Osteoblast (primary cell): ENCODE measurements at places on chromosomes 3 and 15. TPM values are rescaled to one million over a fixed set of nuclear protein-coding genes. Genes with fewer than 3 reads are reported as not detected.

EXD1 gene
- total RNA-seq, result not detected in 2 replicates

- no peak for DNase-seq
Observed at GRCh38 chr3:122506450-122506849, 8.3 kb downstream of the KPNA1 start.

ALDH1L1 gene
- total RNA-seq, result under 0.01 TPM in 1 of 2 replicates, not detected in the other

GADL1 gene
- total RNA-seq, result not detected in 2 replicates

GRCh38 chr3:186783731-186784515 lies 546 bp downstream of the EIF4A2 start:
- DNase-seq, result peak; percentile 95

DNA sequence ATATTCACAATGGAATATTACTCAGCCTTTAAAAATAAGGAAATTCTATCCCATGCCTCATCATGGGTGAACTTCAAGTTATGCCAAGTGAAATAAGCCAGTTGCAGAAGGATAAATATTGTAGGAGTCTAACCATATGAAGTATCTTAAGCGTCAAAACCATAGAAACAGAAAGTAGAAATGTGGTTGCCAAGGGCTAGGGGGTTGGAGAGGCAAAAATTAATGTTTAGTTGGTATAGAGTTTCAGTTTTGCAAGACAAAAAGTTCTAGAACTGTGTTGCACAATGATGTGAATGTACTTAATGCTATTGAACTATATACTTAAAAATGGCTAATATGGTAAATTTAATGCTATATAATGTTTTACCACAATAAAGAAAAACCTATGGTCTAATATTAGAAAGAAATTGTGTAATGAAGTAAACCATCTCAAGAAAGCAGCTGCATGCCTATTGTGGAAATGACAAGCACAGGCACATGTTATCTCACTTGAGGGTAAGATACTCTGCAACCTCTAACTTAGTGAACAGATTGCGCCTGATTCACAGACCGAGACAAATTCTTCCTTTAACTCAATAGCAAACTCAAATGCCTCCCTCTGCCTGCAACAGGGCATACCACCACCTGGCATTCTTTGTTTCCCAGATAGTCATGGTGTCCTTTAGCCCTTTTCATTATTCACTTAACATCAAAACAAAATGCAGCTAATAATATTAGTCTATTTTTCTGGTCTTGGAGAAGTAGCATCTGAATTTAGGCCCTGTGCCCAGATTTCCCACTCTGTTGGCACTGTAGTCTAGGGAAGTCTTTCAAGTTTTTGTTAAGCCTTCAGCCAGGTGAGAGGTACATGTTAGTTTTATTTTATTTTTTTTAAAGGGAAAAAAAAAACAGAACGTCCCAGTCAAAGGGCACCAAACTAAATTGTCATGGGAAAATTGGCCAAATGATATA lies 80.2 kb upstream of the ACP3 start:
- no peak for DNase-seq

GRCh38 chr3:159803459-159803858 lies 185.2 kb upstream of the IL12A start:
- DNase-seq, result no peak

DNA sequence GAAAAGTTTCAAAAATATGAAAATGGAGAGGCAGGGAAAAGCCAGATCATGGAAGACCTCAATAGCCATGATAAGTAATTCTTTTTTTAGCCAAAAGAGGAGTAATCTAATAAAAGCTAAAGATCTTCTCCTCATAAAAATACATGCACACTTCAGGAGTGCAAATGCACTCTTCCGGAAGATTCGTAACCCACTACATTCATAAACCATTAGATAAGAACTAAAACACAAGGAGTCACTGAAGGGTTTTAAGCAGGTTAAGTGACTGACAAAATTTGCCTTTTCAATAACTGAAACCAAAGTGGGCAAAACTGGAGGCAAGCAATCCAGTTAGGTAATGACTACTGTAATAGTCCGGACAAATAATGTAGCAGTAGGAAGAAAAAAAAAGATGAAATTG lies 46.0 kb downstream of the UBE3A start:
- DNase-seq, result no peak

SCAPER gene
- total RNA-seq, result 8.3 and 10.6 TPM in 2 replicates

- no peak for DNase-seq
Observed at GRCh38 chr3:13963137-13963886, 83.4 kb upstream of the WNT7A start.

SLC12A1 gene
- not detected in 2 replicates for total RNA-seq

EXOSC7 gene
- 25.0 and 31.8 TPM in 2 replicates for total RNA-seq

GRCh38 chr3:45988804-45989203 lies 6.8 kb downstream of the FYCO1 start:
- peak; percentile 97 for DNase-seq

DNA sequence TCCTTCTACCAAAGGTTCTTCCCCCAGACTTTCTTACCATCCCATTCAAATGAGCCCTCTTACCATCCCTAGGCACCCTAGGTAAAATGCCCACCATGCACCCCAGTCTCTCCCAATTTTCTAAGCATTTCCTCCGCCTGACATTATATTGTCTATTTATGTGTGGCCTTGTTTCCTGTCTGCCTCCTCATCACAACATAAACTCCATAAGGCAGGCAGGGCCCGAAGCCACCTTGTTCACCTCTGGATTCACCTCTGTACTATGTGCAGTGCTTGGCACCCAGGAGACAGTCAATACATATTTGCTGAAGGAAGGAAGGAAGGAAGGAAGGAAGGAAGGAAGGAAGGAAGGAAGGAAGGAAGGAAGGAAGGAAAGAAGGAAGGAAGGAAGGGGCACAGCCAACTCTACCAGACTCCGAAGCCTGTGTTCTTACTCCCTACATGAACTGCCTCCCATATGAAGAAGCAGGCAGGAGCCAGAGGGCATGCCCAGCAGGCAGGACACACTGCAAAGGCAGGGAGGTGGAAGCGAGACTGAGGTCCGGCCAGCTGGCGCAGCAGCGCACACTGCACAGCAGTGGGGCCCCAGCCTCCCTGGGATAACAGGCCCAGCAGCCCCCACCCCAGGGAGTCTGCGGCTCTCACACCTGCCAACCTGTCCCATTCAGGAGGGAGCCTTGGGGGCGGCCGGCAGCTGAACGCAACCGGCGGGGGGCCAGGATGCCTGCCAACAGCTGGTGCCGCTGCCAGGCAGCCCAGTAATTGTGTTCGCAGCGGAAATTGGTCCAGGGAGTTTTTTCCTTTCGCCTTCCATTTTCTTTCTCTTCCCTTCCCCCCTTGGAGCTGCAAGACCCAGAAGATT lies 106.0 kb upstream of the LINGO1 start:
- peak; percentile 58 for DNase-seq

GP9 gene
- total RNA-seq, result not detected in 2 replicates

DNA sequence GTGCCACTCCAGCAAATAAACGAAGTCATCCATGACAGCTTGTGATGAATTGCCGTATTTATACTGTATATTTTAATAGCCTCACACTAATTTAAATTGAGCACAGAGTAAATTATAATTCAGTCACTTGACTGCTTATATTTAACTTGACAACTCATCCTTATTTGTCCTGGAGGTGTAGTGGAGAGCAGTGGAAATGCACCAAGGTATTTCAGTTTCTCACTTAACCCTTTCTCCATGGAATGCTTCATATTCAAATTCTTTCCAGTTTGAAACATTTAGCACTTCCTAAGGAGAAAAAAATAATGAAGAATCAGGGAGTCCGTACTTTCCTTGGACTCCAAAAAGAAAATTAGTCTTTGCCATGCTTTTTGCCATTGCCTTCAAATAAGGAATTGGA lies 99.0 kb downstream of the MAP2K5 start:
- peak; percentile 68 for DNase-seq

DNA sequence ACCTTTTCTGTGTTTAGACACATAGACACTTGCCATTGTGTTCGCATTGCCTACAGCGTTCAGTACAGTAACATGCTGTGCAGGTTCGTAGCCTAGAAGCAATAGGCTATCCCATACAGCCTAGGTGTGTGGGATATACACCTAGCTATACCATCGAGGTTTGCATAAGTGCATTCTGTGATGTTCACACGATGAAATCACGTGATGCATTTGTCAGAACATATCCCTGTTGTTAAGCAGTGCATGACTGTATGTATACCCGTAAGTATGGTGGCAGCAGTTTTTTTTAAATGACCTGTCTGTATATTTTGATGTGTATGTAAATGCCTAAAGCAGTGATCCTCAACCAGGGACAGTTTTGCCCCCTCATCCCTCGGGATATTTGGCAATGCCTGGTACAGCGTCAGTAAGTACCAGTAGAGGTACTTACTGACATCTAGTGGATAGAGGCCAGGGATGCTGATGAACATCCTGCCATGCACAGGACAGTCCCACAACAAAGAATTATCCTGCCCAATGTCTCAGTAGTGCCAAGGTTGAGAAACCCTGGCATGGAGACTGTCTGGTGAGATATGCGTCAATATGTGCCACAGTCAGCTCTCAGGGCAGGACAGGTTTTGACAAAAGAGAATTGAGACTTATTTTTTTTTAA lies 129.1 kb downstream of the HCN4 start:
- DNase-seq, result no peak

CAV3 gene
- total RNA-seq, result not detected in 2 replicates

DNA sequence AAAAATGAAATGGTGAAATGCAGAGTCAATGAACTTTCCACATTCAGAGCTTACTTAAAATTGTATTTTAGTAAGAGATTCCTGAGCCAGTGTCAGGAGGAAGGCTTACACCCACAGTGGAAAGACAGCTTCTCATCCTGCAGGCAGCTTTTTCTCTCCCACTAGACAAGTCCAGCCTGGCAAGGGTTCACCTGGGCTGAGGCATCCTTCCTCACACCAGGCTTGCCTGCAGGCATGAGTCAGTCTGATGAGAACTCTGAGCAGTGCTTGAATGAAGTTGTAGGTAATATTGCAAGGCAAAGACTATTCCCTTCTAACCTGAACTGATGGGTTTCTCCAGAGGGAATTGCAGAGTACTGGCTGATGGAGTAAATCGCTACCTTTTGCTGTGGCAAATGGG lies 3.1 kb downstream of the CCR4 start:
- DNase-seq, result no peak

- no peak for DNase-seq
Observed at GRCh38 chr3:151722856-151723255, 10.9 kb upstream of the AADACL2 start.

- DNase-seq, result no peak
Observed at GRCh38 chr15:74350295-74351275, 16.9 kb downstream of the CYP11A1 start.

NFKBIZ gene
- 51.9 and 55.0 TPM in 2 replicates for total RNA-seq

- DNase-seq, result no peak
Observed at GRCh38 chr3:17986348-17986816, 244.0 kb upstream of the TBC1D5 start.

NCBP2 gene
- total RNA-seq, result 43.1 and 43.9 TPM in 2 replicates

DNA sequence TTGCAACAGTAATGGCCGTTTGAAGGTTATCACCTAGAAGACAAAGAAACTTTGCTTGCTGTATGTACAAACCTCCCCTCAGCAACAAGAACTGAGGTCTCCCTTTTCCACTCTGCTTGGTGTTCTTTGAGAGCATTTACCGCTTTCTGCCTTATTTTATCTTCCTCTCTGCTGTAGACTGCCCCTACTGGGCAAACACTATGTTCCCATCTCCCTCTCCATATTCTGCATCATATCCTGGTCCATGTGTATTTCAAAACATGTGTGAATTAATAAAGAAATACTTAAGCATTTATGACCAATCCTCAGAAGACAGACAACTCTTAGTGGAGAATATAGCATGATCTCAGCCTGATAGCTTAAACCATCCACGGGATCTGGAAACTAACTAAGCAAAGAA lies 64.4 kb downstream of the ATP13A5 start:
- DNase-seq, result no peak

DNA sequence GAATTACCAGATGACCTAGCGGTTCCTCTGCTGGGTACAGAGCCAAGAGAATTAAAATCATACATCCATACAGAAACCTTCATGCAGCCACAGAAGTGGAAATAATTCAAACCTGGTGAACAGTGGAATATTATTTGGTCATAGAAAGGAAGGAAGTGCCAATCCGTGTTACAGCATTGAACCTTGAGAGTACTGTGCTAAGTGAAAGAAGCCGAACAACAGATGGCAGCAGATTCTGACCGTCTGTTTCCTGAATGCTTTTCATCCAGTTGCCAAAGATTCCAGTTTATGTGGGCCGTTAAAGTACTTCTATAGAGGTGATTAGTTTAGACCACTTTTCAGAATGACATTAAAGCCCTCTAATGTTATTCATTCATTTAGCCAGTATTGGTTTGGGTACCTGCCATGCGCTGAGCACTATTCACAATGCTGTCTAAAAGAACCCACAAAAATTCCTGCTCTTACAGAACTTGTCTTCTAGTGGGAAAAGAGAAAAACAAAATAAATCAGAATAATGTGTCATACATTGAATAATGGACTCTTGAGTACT lies 45.8 kb upstream of the SENP5 start:
- DNase-seq, result no peak

CTSH gene
- 4.7 and 8.8 TPM in 2 replicates for total RNA-seq

DNA sequence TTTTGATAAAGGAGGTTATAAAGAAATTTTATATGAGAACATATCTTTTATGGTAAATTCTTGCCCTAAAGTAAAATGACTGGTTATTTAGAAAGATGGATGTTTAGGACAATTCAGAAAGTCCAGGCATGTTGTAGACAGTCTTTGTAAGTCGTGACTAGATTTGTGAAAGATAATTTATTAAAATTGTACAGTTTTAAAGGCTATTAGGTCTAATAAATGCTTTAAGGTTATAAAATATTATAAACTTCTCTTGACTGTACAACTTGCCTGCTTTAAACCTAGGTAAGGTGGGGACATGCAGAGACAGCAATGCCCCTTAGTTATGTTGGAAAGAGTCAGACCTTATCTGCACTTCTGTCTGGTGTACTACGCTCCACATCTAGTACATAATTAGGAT lies 933.5 kb downstream of the SI start:
- no peak for DNase-seq

- no peak for DNase-seq
Observed at GRCh38 chr15:57948351-57949289, 116.9 kb downstream of the ALDH1A2 start.

CNTN6 gene
- total RNA-seq, result under 0.01 TPM in 1 of 2 replicates, not detected in the other

GOLGA8N gene
- 4.7 and 5.0 TPM in 2 replicates for total RNA-seq

CCR8 gene
- total RNA-seq, result not detected in 2 replicates

- DNase-seq, result no peak
Observed at GRCh38 chr3:2526926-2527325, 428.3 kb downstream of the CNTN4 start.

DNA sequence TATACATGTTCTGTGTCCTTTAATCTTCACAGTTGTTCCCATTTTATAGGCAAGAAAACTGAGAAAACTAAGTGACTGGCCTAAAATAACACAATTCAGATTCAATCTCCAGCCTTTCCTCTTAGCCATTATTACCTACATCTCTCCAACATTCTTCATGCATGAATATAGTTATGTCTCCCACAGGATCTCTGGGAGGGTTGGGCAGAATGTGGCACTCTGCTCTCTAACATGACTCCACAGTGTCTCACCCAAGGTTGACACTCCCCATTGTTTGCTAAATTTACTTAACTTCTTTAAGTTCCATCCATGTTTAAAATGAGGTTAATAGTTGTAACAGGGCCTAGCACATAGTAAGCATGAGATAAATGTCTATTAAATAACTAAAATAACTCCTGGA lies 276.3 kb downstream of the ERC2 start:
- DNase-seq, result no peak

XCR1 gene
- total RNA-seq, result not detected in 2 replicates

- peak; percentile 71 for DNase-seq
Observed at GRCh38 chr3:146131616-146132410, 29.2 kb downstream of the PLOD2 start.
